ENCODE measurements at places on chromosomes 2 and 18. TPM values are rescaled to one million over a fixed set of nuclear protein-coding genes. Genes with fewer than 3 reads are reported as not detected.

DNA sequence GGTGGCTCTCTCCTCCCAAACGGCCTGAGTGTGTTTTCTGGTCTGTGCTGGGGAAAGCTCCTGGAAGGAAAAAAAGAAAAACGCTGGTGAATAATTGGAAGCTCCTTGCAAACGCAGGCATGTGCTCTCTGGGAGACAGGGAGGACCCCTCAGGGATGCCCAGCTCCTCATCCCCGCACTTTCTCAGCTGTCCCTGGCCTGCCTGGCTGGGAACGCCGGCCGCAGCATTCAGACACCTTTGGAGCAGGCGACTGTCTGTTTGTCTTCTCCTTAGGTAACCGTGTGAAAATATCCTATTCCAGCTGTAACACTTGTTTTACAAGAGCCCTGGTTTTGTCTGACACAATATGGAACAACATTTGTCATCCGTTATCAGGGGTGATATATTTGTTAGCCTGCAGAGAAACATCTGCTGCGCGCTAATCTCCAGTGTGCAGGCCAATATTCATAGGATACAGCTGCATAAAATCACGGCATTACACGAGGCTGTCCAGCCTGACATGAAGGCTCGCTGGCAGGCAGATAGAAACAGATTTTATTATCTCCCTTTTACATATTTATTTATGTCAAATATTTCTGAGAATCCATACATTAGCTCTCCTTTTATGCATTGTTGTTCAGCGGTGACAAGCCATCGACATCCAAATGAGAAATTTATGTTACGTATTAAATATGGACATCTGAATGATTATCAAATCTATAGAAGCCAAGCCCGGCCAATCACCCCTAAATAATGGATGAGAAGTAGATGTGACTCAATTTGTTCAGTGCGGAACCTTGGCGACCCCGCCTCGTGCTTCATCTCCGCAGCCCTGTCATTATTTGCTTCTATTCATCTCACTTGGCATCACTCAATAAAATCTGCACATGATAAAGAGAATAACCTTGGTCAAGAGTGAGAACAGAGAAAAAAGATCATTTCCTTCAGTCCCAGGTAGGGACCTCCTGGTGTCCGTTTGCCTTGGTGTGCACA lies 675.1 kb upstream of the SALL3 start:
- H3K4me1 ChIP-seq: no peaks in the 10 kb centered on the region
- DNase-seq: no peak
- no peaks in the 10 kb centered on the region for H3K27me3 ChIP-seq
- no peak overlapping the region for H3K27ac ChIP-seq

DNA sequence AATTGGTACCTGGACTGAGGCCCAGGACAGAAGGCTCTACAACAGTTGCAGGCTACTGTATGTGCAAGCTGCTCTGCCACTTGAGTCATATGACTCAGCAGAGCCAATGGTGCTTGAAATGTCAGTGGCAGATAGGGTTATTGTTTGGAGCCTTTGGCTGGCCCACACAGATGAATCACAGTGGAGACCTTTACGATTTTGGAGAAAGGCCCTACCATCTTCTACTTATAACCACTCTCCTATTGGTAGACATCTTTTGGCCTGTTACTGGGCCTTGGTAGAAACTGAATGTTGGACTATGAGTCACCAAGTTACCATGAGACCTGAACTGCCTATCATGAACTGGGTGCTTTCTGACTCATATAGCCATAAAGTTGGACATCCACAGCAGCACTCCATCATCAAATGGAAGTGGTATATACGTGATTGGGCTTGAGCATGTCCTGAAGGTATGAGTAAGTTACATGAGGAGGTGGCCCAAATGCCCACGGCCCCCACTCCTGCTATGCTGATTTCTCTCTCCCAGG lies 88.9 kb upstream of the NRXN1 start:
- DNase-seq: no peak
- no peaks in the 10 kb centered on the region for H3K36me3 ChIP-seq
- no peak overlapping the region for H3K27ac ChIP-seq
- no peak overlapping the region for H3K4me3 ChIP-seq
- no peaks in the 10 kb centered on the region for H3K27me3 ChIP-seq

- H3K27ac ChIP-seq: no peak overlapping the region
- H3K4me1 ChIP-seq: peaks cover 85% of the 10 kb centered on the region
- H3K27me3 ChIP-seq: no peaks in the 10 kb centered on the region
- no peak overlapping the region for H3K4me3 ChIP-seq
- H3K36me3 ChIP-seq: peaks cover 10% of the 10 kb centered on the region
These were observed 119.5 kb downstream of the NCK2 start for GRCh38 chr2:105864262-105864661.

DNA sequence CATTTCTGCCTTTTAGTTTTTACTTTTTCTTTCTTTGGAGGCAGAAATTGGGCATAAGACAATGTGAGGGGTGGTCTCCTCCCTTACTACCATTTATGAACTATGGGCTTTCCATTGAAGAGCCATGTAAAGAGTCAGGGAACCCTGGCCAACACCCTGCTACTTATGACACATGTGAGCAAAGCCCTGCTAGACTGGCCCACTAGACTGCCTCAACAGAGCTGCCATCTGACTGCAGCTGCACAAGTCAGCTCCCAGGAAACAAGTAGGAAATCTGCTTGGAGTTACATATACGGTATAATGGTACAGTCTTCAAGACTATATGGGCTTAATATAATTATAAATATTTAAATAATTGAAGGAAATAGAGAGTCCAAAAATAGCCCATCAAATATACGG lies 816.8 kb downstream of the TRIB2 start:
- no peak overlapping the region for H3K27ac ChIP-seq
- H3K4me1 ChIP-seq: no peaks in the 10 kb centered on the region
- no peaks in the 10 kb centered on the region for H3K36me3 ChIP-seq
- no peak for DNase-seq

DNA sequence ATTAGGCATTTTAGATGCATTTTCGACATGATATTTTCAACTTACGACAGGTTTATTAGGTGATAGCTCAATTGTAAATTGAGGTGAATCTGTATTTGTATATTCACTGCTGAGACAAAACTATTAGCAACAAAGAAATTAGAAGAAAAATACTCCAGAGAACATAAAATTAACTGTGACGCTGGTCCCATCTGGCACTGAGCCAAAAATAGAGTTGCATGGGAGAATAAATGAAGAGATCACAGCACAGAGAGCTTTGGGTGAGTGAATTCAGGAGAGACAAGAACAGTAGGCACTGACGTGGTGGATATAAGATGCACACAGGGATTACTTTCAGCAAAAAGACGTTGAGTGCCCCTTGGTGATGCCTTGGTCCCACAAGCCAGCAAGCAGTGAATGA lies 306.2 kb upstream of the RAB6C start:
- H3K27me3 ChIP-seq: no peaks in the 10 kb centered on the region
- H3K4me1 ChIP-seq: no peaks in the 10 kb centered on the region
- H3K36me3 ChIP-seq: no peaks in the 10 kb centered on the region
- H3K4me3 ChIP-seq: no peak overlapping the region

DNA sequence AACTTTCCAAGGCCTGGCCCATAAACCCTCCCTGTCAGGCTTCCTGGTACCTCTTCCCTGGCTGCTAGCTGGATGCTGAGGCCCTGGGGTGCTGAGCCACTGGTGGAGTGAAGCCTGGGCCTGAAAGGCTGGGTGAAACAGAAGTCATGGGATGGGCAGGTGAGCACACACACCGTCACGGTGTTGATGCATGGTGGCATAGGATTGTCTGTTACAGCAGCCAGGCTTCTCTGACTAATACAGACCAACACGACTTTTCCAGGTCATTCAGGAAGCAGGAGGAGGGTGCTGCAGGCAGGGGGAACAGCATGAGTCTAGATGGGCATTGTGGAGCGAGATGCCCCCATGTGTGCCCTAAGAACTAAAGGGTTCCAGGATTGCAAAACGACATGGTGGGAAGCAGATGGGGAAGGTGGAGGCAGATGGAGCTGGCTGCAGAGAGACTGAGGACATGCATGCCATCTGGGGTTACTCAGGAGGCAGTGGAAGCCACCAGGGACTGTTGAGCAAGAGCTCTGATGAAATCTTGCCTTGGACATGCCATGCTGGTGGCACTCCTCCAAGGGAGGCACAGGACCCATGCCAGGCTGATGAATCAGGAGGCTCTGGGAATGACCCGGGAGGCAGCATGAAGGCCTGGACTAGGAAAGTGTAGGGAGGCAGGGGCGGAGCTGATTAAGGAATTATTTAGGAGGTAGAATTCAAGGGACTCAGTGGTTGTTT lies 480.9 kb downstream of the TSN start:
- H3K4me3 ChIP-seq: no peak overlapping the region
- no peaks in the 10 kb centered on the region for H3K4me1 ChIP-seq
- H3K36me3 ChIP-seq: no peaks in the 10 kb centered on the region
- H3K27me3 ChIP-seq: no peaks in the 10 kb centered on the region
- no peak for DNase-seq

RASGRP3 gene
- 14.2 TPM for total RNA-seq

MARCHF4 gene
- not detected for total RNA-seq

C2orf74 gene
- total RNA-seq: 22.6 TPM

AFF3 gene
- total RNA-seq: 19.8 TPM

DNAJC27 gene
- total RNA-seq: 22.0 TPM

LRRTM1 gene
- not detected for total RNA-seq
